NCI-H748 treated with DMSO at 0.1 percent for 48 hours (cell line): ENCODE measurements at places on chromosomes 7 and 10.

- peak; percentile 62 for DNase-seq
Observed at GRCh38 chr10:3464760-3465405, 292.3 kb upstream of the PITRM1 start.

DNA sequence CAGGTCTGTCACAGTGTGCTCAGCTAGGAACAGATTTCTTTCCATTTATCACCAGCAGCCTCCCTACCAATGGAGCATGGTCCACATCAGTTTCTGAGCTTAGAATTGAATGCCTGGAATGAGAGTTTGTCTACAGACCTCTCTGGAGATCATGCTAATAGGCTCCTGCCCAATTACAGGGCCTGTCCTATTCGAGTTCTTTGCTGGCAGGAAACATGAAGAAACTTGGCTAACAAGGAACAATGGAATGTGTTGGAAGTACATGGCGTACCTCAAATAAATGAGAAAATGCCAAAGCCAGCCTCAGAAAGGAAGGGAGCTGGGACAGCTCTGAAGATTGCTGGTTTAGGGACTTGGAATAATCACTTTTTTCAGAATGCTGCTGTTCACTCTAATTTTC is 186.0 kb upstream of the AKR1E2 start:
- no peak for DNase-seq

- no peak for DNase-seq
Observed at GRCh38 chr10:77857272-77857671, 69.3 kb downstream of the DLG5 start.

- DNase-seq: peak; percentile 4
Observed at GRCh38 chr10:78211561-78212051, 177.9 kb downstream of the RPS24 start.

GRCh38 chr7:52639126-52639525 is 396.3 kb upstream of the POM121L12 start:
- no peak for DNase-seq

GRCh38 chr7:40694026-40694809 is 559.4 kb downstream of the SUGCT start:
- no peak for DNase-seq

DNA sequence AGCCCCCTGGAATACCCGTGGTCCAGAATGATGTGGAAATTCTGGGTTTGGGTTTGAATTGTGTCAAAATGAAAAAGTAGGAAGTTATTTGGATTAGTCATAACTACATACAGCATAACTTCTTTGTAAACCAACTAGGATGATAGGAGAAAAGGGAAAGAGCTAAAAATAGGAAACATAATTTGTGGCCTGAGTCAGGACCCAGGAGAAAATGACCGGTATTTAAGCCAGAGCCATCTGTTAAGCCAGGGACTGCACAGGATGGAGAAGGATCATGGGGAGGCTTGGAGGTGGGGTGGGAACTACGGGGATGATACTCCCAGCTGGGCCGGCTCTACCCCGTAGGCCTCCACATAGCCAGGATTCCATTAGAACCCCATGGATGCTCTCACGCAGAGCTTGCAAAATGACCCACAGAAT is 98.6 kb downstream of the MYOF start:
- no peak for DNase-seq

- no peak for DNase-seq
Observed at GRCh38 chr10:69955897-69956740, 96.5 kb upstream of the MACROH2A2 start.

GRCh38 chr7:128783143-128783861 is 7.7 kb upstream of the OPN1SW start:
- no peak for DNase-seq

- no peak for DNase-seq
Observed at GRCh38 chr10:79476645-79477044, 31.2 kb upstream of the ZCCHC24 start.

DNA sequence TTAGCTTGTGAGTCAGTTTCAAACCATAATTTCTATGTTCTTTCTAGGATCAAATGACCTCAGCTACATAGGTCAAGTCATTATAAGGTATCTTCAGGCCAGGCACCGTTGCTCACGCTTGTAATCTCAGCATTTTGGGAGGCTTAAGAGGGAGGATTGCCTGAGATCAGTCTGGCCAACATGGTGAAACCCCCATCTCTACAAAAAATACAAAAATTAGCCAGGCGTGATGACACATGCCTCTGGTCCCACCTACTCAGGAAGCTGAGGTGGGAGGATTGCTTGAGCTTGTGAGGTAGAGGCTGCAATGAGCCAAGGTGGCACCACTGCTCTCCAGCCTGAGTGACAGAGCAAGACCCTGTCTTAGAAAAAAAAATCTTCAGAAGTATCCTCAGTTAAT is 362.3 kb downstream of the GATA3 start:
- no peak for DNase-seq

GRCh38 chr10:12980102-12980661 is 21.3 kb downstream of the CCDC3 start:
- DNase-seq: no peak

- DNase-seq: no peak
Observed at GRCh38 chr10:46227571-46227935, 59.2 kb upstream of the ANTXRL start.

GRCh38 chr7:78176171-78176570 is 377.6 kb downstream of the PHTF2 start:
- no peak for DNase-seq

GRCh38 chr10:5524641-5525560 is at the start of gene CALML3:
TSS of gene CALML3 (plus strand) at chr10:5524961. CDS start at chr10:5525086, 125 bp downstream.
- no peak for DNase-seq

GRCh38 chr7:84317536-84317935 is 122.9 kb upstream of the SEMA3A start:
- DNase-seq: no peak

- no peak for DNase-seq
Observed at GRCh38 chr10:6660460-6660859, 80.4 kb upstream of the PRKCQ start.

DNA sequence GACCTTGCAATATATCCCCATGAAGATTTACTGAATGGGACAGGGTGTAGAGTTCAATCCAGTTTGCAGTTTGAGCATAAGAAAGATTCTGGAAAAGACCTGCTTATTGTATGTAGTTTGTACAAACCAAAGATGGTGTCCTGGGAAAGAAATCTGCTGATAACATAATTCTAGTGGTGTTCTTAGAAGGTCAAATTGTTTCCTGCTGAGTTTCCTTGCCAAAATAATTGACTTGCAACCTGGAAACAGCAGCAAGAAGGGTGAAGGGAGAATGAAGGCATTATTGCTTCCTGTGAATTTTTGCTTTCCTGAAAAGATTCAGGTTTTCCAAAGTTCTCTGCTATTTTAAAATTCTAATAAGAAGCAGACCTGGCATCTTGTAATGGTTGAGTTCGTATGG is 222.9 kb downstream of the KIF20B start:
- no peak for DNase-seq

GRCh38 chr10:79393924-79394610 is 46.8 kb downstream of the PPIF start:
- DNase-seq: no peak

- DNase-seq: no peak
Observed at GRCh38 chr10:119538632-119539358, 3.7 kb downstream of the RGS10 start.

DNA sequence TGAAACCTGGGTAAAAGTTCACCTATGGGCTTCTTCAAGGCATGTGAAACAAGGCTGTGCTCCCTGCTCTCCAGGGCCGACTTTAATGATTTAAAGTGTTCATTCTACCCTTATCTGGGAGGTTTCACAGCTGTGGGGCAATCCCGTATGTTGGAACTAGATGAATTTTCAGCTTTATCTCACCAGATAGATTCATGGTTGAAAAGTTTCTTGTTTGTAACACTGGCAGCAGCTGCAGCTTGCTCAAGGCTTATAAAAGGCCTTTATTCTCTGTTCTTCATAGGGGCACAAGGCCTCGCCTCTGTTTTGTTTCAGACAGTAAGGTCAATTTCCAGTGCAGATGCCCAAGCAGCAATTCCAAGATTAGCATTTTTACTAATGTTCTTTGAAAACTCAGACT is 70.4 kb upstream of the DNAJB12 start:
- no peak for DNase-seq

DNA sequence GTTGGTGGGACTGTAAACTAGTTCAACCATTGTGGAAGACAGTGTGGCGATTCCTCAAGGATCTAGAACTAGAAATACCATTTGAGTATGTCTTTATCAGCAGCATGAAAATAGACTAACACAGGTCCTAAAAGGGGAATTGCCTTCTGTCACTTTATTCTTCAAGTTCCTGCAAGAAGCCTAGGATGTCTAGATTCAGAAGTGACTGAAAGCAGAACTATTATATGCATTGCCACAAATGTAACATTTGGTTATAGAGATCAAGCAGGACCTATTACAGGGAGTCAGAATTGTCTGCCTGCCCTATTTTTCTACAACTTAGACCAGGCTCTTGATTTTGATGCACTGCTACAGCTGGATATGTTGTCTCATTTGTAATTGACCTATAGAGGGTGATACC is 364.7 kb downstream of the SORCS1 start:
- no peak for DNase-seq

DNA sequence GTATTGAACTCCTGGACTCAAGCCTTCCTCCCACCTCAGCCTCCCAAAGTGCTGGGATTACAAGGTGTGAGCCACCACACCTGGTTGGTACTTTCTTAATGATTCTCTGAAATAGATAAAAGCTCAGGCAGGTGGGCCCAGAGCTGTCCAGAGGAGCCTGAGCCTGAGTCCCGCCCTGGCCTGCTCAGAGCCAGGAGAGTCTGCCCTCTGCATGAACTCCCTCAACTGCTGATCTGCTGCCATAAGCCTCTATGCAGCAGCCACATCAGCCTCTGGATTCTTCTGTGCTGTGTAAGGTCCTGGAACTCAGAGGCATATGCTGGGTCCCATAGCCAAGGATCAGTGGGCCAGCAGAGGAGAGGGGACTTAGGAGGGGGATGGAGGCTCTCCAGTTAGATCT is 23.1 kb upstream of the DDIT4 start:
- DNase-seq: no peak

- DNase-seq: no peak
Observed at GRCh38 chr10:117545141-117546019, 2.8 kb downstream of the EMX2 start.

- no peak for DNase-seq
Observed at GRCh38 chr7:130918129-130919052, 184.4 kb upstream of the KLF14 start.

- DNase-seq: no peak
Observed at GRCh38 chr10:25804505-25804904, 129.5 kb upstream of the MYO3A start.

GRCh38 chr10:102832987-102833386 is 4.2 kb downstream of the CYP17A1 start:
- no peak for DNase-seq

DNA sequence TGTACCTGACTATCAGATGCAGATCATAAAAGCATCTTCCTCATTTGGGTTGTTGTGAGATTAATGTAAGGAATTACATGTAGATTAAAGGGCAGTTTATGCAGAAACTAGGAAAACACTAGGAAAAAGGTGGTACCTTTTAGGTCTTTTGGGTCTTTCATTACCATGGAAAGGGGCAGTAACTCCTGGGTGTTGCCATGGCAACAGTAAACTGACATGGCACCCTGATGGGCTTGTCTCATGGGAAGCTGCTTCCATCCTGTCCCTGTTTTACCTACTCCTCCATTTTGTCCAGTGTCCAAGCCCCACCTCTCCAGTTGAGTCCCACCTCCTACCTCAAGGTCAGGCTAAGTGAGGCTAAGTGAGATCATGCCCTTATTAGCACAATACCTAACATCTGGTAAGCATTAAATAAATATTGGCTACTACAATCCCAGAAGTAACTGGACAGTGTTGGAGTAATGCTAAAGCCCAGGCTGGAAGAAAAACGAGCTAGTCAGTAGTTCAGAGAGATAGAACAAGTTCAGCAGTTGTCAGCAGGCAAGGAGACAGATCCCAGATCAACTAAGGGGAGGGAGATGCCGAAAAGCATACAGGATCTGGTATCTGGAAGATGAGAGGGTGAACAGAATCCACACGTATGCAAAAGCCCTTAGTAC is 240.0 kb upstream of the AUTS2 start:
- no peak for DNase-seq

DNA sequence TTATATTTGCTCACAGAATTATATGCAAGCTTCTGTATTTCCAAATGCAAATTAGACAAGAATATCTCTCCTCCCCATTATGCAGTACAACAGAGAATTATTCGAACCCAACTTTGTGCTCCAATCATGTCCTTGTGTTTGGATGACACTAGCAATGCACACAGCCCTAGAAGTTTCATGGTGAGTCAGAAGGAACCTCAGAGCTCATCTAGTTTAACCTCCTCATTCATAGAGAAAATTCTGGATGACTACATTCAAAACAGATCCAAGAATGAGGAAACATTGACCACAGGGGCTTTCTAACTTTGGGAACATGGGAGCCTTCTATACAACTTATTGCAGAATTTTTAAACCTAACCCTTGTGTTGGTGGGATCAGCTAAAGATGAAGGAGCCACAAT is 12.8 kb upstream of the ARID5B start:
- no peak for DNase-seq

DNA sequence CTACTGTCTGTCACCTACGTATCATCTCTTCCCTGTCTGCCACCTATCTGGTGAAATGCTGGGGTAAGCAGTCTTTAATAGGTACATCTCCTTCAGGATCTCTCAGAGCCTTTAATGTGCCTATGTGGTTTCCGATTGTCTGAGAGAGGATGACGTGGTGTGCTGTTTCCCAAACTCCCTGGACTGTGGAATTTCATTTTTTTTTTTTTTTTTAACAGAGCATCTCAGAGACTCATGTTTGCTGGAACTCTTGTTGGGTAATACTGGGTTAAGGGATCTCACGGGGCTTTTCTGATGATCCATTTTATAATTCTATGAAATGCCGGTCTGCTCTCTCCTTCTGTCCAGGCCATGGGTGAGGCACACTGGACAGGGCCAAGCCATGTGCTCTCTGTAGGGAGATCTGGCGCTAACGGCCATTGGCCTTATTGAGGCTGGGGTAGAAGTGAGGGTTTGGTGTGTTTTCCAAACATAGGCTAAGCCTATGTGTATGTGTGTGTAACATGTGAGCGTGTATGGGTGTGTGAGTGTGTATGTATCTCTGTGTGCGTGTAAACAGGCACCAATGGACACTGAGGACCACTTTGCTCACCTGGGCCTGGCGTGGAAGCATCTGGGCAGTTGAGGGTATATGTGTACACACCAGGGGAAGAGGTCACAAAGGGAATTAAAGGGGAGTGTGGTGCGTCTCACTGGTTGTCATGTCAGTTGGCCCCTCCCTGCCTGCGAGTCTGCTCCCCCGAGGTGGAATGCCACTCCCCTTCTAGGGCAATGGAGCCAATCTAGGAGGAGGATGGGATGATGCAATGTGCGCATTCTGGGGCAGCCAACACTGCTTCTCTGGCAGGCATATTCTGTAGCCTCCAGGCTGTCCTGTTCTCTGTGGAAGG is 7.8 kb downstream of the ADRA2A start:
- DNase-seq: no peak

DNA sequence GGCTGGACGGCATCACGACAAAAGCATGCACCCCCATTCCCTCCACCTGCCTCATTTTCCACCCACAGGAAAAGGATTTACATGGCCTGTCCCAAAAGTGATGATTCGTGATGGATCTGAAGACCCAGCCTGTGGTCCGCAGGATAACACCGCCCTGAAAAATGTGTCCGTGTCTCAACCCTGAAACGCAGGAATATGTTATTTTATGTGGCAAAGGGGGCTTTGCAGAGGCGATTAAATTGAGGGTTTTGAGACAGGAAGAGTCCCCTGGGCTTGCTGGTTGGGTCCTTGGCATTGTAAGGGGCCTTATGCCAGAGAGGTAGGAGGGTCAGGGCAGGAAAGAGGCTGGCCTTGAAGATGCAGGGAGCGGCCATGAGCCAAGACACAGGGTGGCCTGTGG is 80.2 kb upstream of the PPP2R2D start:
- DNase-seq: no peak

- no peak for DNase-seq
Observed at GRCh38 chr7:73865738-73866445, 4.9 kb downstream of the TMEM270 start.
